ENCODE measurements at places on chromosomes 3 and 15. TPM values are rescaled to one million over a fixed set of nuclear protein-coding genes. Genes with fewer than 3 reads are reported as not detected.

CERS3 gene
- total RNA-seq, result not detected

GADL1 gene
- total RNA-seq, result not detected

UNC13C gene
- not detected for total RNA-seq

PLCH1 gene
- total RNA-seq, result 4.1 TPM

HIGD2B gene
- not detected for total RNA-seq

DNA sequence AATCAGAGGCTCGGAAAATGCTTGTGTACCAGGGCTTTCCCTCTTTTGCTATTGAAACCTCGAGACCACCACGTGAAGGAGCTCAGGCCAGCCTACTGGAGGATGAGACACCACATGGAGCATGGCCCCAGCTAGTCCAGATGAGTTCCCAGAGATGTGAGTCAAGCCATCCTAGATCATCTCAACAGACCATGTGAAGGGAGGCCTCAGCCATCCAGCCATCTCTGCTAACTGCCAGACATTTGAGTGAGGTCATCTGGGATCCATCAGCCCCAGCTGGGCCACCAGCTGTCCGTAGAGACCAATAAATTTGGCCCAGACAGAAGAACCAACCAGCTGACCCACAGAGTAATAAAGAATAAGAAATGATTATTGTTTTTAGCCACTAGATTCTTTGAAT lies 62.8 kb upstream of the PROK2 start:
- H3K4me3 ChIP-seq, result no peak overlapping the region
- no peaks in the 10 kb centered on the region for H3K4me1 ChIP-seq
- H3K27me3 ChIP-seq, result peaks cover 51% of the 10 kb centered on the region
- H3K36me3 ChIP-seq, result no peaks in the 10 kb centered on the region
- DNase-seq, result no peak

DNA sequence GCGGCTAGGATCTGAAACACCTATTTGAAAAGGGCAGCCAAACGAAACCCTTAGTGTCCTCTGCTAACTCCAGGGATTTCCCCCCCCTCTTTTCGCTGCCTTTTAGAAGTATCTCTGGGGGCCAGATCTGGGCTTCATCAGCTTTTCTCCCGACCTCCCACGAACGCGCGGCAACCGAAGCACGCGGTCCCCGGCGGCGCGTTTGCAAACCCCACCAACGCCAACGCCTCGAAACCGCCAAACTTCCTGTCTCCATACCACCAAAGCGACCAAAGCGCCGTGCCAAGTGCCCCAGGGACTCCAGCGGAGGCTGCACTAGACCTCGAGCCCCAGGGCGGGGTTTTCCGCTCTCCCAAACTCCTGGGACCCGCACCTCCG lies 155.8 kb upstream of the FRMD4B start:
- DNase-seq, result no peak
- H3K27ac ChIP-seq, result no peak overlapping the region
- no peaks in the 10 kb centered on the region for H3K36me3 ChIP-seq
- peak overlapping the region; percentile 32 for H3K4me3 ChIP-seq

DNA sequence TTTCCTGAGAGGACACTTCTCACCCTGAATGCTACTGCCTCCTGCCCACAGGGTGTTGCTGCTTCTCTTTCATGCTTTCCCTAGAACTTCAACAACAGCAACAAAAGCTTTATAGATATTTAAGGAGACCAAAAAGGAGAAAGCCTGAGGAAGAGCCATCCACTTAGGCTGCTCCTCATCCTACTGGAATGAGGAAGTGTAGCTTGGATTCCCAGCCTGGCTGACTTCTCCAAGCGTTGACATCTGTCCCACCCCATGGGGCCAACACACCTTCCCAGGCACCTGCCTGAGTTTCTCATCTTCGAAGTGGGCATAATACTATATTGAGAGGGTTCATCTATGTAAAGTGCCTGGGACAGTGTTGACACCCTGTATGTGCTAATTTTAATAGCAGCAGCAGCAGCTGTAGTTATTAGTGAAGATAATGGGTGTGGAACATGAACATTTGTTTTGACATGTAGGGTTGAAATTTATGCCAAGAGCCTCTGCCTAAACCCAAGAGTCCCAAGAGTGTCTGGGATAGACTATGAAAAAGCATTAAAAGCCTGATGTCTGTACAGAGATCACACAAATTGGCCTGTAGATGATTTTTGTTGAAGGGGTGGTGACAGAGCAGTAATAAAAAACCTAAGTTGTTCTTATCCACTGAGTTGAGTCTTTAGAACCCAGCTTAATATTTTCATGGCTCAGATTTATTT lies 96.5 kb upstream of the PIAS1 start:
- no peak overlapping the region for H3K4me3 ChIP-seq
- H3K4me1 ChIP-seq, result peaks cover 10% of the 10 kb centered on the region
- no peaks in the 10 kb centered on the region for H3K36me3 ChIP-seq
- DNase-seq, result no peak
- no peak overlapping the region for H3K27ac ChIP-seq
- no peaks in the 10 kb centered on the region for H3K27me3 ChIP-seq

GRCh38 chr3:47347217-47347801 lies 33.5 kb upstream of the PTPN23 start:
- H3K4me3 ChIP-seq, result no peak overlapping the region
- no peak overlapping the region for H3K27ac ChIP-seq
- peaks cover 14% of the 10 kb centered on the region for H3K4me1 ChIP-seq
- 0 out of 2 replicates have a peak, but pooled peaks cover 6% of the 10 kb centered on the region for H3K36me3 ChIP-seq
- DNase-seq, result no peak

DNA sequence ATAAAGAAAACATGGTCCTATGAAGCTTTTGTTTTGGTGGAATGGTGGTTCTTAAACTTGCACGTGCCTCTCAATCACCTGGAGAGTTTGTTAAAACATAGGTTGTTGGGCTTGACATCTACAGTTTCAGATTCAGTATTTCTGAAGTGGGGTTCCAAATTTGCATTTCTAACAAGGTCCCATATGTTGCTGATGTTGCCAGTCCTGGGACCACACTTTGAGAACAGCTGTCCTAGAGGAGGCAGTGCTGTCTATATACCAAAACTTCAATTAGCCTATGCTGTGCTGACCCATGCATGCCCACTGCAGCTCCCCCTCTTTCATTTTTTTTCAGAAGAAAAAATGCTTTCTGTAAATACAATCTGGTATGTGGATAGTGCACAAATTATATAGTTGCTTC lies 31.3 kb downstream of the ALCAM start:
- H3K4me1 ChIP-seq, result peaks cover 63% of the 10 kb centered on the region
- no peak overlapping the region for H3K27ac ChIP-seq
- H3K36me3 ChIP-seq, result peaks cover 4% of the 10 kb centered on the region
- no peak overlapping the region for H3K4me3 ChIP-seq
- no peaks in the 10 kb centered on the region for H3K27me3 ChIP-seq

DNA sequence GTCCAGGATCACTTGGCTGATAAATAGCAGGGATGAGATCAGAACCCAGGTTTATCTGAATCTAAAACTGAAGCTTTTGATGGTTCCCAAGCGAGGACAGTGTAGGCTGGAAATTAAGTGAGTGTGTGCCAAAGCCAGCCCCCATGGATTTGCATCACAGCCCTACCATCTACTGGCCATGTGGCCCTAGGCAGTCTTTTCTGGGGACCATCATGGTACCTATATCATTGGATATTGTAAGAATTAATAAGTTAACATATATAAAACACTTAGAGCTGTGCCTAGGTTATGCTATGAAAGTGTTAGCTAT lies 32.8 kb upstream of the SSR3 start:
- H3K27ac ChIP-seq, result no peak overlapping the region
- no peaks in the 10 kb centered on the region for H3K27me3 ChIP-seq
- H3K4me1 ChIP-seq, result no peaks in the 10 kb centered on the region

Measured in PC-3 (cell line).